Hepatocyte (in vitro differentiated cells): ENCODE measurements at places on chromosomes 12 and 14. TPM values are rescaled to one million over a fixed set of nuclear protein-coding genes. Genes with fewer than 3 reads are reported as not detected.

- no peak for DNase-seq
These were observed 13.9 kb downstream of the BAZ2A start for GRCh38 chr12:56616244-56616643.

- DNase-seq = peak; percentile 55
These were observed 3.8 kb upstream of the SCARB1 start for GRCh38 chr12:124867401-124867930.

- DNase-seq = peak; percentile 27
These were observed 51.5 kb upstream of the SLC2A13 start for GRCh38 chr12:40157336-40157735.

DNA sequence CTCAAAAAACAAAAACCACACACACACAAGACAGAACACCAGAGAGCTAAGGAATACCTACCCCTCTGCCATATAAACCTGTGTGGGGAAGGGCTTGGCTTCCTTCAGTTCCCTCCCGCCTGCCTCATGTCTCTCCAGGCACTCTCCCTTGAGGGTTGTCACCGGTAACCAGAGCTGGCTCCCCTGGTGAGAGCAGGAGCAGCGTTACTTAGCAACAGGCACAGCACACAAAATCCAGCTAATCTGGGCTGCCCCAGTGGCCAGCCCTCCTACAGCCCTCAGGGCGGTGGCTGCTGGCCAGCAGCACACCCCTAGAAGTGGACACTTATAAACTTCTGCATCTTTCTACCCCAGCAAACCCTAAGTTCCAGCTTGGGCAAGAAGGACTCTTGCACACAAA is 21.6 kb upstream of the NR4A1 start:
- peak; percentile 67 for DNase-seq

- DNase-seq = no peak
These were observed 96.3 kb downstream of the PTPN11 start for GRCh38 chr12:112514926-112515642.

DNA sequence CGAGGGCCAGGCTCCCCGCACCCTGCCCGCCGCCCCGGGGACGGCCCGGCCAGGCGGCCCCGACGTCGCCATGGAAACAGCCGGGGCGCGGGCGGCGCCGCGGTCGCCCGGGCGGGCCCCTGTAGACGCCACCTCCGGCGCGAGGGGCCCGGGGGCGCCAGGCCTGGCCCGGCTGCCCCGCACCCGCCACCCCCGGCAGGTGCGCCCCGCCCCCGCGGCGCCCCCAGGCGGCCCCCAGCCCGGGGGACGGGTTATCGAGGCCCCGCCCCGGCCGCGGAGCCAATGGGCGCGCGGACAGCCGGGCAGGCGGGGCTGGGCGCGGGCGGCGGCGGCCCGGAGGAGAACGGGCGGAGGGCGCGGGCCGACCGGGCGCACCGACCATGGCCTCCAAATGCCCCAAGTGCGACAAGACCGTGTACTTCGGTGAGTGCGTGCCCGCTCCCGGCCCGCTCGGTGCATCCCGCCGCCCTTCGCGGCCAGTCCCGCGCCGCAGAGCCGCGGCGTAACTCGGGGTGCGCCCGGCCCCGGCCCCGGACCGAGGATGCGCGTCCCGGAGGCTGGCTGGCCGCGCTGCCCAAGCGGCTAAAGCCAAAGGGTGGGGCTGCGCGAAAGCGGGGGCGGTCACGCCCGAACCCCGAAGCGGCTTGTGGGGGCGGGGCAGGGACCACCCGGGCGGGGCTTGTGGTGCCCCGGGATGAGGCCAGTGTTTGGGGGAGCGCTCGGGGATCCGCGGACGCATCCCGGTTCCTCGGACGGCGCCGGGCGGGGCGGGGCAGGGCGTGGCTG is at the start of gene CRIP2:
Gene CRIP2, plus strand, starts transcription at position 339 of the 786 bp plus-strand sequence. Its CDS starts 42 bp downstream, at position 381.
- peak; percentile 83 for DNase-seq

PPP1R1A gene
- 26.2 and 43.2 TPM in 2 replicates for polyA plus RNA-seq

KCNH3 gene
- polyA plus RNA-seq = 0.43 and 1.1 TPM in 2 replicates

FAM222A gene
- polyA plus RNA-seq = 8.3 and 11.3 TPM in 2 replicates

SERPINA5 gene
- polyA plus RNA-seq = 73.6 and 98.7 TPM in 2 replicates

C2CD5 gene
- 7.3 and 11.7 TPM in 2 replicates for polyA plus RNA-seq

MYF6 gene
- not detected in 2 replicates for polyA plus RNA-seq

KRT72 gene
- polyA plus RNA-seq = not detected in 2 replicates
